ENCODE measurements at places on chromosomes 13 and 19.

- no peak for DNase-seq
These were observed 34.4 kb upstream of the NANOS3 start for GRCh38 chr19:13842291-13843103.

- no peak for DNase-seq
These were observed 3.5 kb downstream of the FBXW9 start for GRCh38 chr19:12692960-12693359.

DNA sequence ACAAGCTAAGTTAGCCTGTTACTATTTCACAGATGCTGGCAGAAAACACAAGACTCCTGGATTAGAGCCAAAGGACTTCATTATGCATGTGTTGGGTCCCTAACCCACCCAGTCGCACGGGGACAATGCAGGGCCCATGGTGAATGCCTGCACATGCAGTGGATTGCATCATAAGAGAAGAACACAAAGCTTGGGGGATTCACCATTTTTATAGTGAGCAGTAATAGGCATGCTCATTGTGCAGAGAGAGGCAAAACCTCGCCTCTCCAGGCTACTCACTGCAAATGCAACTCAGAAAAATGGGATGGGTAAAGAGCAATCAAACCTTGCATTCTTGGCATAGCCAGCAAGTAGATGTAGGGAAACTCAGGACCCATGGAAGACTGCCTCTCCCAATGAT is 115.8 kb downstream of the DIAPH3 start:
- no peak for DNase-seq

DNA sequence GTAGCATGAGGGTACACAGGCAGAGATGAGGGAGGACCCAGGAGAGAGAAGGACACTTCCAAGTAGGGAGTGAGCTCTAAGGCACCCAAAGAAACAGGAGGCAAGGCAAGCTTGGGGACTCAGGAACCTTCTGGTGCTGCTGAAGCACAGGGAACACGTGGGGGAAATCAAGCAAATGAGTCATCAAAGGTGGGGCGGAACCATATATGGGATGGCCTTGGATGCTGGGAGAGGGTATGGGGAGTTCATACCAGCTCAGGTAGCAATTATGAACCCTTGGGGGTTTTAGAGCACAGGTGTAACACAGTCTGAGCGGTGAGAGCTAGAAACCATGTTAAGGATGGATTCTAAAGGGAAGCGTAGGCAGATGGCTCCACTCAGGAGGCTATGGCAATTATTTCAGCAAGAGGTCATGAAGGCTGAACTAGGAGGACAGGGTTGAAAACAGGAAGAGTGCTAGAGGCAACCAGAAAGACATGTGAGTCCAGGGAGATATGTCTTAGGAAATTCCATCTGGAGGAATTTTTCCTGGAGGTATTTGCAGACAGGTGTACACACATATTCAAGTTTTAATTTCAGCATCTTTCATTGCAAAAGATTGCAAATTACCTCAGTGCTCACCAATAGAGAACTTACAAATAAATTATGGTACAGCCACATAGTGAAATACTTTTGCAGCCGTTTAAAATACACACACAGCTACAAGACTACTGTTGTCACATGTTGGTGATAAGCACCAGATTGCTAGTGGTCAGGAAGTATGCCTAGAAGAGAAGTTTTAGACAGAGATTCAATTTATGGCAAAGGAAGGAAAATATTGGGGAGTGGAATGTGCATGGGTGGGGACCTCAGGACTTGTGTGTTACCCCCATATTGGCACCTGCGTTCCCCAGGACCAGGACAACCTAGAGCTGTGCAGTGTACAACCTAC is 77.0 kb downstream of the STARD13 start:
- DNase-seq, result no peak

DNA sequence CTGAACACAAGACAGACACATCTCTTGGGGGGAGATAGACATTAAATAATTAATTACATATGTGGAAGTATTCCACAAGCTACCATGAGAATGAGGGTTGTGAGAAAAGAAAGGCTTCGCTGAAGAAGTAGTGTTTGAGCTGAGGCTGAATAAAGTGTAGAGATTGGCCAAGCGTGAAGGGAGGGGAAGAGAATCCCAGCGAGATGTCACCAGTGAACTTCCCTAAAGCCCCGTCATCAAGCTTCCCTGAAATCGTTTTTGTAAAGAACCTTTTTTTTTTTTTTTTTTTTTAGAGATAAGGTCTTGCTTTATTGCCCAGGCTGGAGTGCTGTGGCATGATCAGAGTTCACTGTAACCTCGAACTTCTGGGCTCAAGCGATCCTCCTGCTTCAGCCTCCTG is 235.2 kb downstream of the KCNRG start:
- no peak for DNase-seq

DNA sequence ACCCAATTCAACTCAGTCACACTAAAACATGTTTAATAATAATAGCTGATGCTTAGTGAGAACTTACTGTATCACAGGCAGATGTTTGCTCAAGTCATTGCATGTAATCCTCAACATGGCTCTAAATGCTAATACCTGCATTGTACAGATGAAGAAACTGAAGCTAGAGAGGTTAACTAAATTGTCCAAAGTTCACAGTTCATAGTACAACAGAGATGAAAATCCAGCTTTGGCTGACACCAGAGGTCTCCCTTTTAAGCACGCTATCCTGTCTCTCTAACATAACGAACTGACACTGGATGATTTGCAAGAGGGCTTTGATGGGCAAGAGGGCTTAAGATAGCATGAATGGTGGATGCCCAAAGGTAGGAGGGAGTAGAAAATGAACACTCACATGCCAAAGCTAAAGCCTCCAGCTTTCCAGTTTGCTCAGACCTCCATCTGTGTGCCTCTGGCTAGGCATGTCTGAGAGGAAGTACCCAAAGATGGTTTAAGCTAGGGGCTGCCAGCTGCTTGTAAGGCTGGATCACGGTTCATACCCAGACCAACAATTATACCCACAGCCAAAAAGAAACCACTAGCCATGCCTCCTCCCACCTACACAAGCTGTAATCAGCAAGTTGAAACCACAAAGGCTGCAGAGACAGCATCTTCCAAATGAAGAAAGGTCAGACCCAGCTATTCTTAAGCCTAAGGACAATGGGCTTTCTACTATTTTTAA is 196.9 kb upstream of the UBL3 start:
- no peak for DNase-seq

- no peak for DNase-seq
These were observed 25.1 kb downstream of the TFDP1 start for GRCh38 chr13:113609616-113610015.

DNA sequence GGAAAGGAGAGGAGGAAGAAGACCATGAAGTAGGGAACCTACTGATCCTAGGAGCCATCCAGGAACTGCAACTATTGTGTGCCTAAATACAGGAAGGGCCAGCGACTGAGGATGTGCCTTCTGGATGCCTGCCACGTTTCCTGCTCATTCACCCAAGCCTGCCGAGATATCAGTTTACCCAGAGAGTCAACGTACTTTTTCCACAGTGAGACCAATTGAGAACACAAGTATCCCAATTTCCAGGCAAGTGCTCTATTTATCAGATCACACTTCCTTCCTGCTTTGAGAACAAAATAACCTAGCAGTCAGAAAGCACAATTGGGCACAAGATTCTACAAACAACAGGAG is 122.4 kb downstream of the AKAP11 start:
- no peak for DNase-seq

GRCh38 chr13:35720690-35721554 is 244.4 kb upstream of the MAB21L1 start:
- no peak for DNase-seq

DNA sequence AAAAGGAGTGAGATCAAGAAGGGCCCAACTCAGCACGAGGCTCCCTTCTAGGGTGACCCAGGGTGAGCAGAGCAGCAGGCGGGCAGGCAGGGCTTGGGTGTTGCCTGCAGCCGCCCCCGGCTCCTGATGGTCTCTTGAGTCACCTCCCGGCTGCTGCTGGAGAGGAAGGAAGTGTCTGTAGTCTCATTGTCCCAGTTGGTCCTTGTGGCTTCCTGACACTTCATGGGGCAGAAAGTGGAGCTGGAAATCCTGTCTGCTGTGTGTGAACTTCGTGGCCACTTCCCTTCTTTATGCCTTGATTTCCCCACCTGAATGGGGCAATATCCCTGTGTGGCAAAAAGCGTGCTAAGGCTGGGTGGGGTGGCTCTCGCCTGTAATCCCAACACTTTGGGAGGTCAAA is 2.5 kb downstream of the MAP1S start:
- DNase-seq, result no peak

DNA sequence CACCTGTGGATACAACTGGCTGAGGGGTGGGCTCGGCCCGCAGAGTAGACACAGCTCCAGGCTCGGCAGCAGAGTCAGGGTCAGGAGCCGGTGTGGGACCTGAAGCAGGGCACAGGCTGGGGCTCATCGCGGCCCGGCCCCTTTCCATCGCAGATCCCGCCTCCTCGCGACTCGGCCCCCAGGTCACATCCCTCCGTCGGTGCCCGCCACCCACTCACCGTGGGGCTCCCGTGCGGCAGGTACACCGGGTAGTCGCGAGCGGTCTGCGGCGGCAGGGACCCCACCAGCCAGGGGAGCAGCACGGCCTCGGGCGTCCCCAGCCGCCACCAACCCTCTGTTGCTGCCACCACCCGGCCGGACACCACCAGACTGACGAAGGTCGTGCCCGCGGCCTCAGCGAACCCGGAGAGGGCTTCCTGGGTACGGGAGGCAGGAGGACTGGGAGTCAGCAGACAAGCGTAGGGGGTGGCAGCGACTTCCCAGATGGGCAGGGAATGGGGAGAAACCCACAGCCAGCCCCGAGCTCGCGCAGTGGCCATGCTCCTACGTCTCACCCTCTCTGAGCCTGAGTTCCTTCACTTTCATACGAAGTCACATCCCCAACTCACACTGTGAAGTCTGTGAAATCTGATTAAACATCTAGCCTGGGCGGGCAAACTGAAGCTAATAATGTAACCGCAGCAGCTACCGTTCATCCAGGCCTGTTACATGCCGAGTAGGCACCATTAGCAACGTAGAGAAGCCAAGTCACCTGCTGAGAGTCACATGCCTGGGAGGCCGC is 3.7 kb downstream of the FUZ start:
- DNase-seq, result no peak

DNA sequence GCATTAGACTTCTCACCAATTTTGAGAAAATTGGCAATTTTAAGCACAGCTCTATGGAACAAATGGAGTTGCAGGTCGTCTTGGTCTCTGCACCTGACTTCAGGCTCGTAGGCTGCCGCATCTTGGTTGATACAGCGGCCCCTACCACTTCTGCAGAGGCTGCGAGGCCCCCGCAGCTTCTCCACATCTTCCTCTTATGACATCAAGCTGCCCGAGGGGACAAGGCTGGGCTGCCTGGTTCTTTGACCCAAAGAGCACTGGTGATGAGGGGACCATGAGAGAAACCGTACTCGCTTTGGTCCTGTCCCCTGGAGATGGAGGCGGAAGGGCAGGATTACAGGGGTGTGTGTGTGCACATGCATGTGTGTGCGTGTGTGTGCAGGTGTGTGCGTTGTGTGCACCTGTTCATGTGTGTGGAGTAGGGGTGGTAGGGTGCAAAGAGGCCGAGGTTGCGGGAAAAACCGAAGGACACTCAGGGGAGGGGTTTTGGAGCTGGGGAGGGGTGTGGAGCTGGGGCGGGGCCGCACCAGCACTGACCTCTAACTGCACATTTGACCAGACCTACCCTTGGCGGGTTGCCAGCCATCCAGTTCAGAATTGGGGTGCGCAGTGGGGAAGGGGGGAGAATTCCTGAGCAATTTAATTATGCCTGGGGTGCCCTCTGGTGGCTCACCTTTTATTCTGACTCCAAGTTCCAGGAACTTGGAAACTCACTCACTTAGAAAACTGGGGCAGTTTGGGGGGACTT is 65.1 kb upstream of the ARHGEF7 start:
- DNase-seq, result no peak

- no peak for DNase-seq
These were observed 27.1 kb downstream of the IZUMO4 start for GRCh38 chr19:2123682-2124387.

All from NCI-H187 treated with DMSO at 0.1 percent for 48 hours (cell line).